ENCODE measurements at places on chromosomes 12 and 14. TPM values are rescaled to one million over a fixed set of nuclear protein-coding genes. Genes with fewer than 3 reads are reported as not detected.

Gene TRMT5
- 10.3 TPM for total RNA-seq

Gene KRT2
- total RNA-seq, result not detected

Gene SMCO3
- total RNA-seq, result 0.13 TPM

Gene TPPP2
- total RNA-seq, result not detected

Gene GPD1
- total RNA-seq, result 0.25 TPM
